ENCODE measurements at places on chromosomes 11 and 22.

GRCh38 chr11:62556875-62557631, 10.4 kb upstream of the AHNAK start:
- no peak for DNase-seq

DNA sequence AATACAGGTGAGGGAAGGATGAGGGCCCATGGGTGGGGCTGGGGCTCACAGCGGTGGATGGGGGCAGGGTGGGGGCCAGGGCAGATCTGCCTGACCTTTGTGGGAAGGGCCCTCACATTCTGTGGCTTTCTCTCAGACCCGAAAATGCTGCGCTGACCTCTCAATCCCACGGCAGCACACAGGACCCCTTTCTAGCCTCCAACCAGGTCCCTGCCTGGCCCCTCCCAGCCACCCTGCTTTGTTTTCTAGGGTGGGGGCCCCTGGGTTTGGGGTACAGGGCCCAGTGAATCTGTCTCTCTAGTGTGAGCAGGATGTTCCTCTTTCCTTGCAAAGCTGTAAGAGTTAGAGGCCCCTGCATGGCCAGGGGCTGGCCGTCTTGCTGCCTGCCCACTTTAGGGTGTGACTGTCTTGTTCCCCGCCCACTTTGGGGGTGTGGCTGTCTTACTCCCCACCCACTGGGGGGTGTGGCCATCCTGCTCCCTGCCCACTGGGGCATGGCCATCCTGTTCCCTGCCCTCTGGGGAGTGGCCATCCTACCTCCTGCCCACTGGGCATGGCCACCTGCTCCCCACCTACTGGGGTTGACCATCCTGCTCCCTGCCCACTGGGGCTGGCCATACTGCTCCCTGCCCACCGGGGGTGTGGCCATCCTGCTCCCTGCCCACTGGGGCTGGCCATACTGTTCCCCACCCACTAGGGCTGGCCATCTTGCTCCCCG, 11.5 kb downstream of the PARVG start:
- DNase-seq: no peak

DNA sequence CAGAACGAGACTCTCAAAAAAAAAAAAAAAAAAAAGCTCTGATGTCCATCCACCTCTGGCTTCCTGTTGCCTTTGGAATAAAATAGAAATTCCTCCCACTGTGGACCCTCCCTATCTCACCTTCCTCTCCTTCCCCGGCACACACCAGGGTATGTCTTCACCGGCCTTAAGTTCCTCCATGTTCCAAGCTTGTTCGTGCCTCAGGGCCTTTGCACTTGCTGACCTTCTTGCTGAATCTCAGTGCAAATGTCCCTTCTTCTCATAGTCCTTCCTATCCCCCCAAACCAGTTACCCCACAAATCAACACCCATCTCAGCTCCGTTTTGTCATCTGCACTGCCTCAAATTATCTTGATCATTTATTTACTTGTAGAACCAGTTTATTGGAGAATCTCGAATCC, 20.6 kb downstream of the IFT27 start:
- DNase-seq: no peak

GRCh38 chr11:89516496-89516895, 25.3 kb upstream of the NOX4 start:
- no peak for DNase-seq

GRCh38 chr11:8683115-8683807, 669 bp downstream of the RPL27A start:
- DNase-seq: no peak

DNA sequence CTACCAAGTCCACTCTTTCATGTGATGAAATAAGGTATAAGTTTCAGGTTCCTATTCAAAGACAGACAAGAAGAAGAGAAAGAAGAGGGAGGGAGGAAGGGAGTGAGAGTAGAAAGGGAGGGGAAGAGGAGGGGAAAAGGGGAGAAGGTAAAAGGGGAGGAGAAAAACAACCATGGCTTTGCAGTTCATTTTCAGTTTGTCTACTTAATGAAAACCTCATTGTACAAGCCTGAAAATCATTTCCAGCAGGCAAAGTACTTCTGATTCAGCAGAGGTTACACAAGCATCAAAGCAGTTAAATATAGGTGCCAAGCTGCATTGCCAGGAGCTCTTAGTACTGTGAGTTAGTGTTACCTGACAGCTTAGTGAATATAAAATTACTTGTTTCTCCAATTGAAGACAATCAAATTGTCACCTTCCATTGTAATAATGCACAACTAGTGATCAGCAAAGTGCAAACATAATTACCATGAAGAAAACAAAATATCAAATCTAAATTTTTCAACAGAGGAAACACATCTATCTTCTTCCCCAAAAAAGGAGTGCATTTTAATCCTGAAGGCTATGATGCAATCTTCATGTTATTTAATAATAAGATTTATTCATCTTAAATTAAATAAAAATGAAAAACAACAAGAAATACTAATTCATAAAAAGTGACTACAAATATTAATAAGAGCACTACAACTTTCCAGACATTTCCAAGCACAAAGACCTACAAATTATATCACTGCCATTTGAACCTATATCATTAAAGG, 8.2 kb downstream of the SOX6 start:
- no peak for DNase-seq

DNA sequence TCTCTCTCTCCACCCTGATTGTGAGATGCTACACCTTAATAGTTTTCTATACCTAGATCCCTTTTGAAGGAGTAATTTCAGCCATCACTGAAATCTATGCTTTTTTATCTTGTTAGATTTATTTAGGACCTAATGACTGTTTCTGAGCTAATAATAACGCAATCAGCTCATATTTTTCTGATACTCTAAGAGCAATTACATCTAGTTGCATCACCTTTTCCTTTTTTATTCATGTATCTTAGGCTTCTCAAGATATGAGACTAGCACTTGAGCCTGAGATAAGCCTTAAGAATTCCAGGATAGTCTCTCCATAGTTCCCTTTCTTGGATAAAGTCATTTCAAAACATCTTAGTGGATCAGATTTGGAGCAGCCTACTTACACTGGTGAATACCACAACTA, 25.1 kb upstream of the CAVIN3 start:
- no peak for DNase-seq

DNA sequence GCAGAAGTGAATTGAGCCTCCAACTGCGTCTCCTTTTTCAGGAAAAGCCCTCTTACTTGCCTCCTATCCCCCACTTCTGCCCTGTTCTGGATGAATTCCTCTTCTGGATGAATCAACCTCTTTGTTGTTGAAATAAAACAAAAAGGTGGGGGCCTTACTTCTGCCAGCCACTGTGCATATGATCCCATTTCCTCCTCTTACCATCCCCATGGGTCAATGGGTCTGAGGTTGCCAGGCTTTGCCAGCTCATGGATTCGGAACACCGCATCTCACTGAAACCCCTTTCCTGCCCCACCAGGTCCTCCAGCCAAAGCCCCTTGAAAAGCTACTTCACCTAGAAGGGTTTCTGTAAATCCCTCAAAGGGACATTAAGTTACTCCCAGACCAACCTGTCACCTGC, 3.7 kb upstream of the CHST1 start:
- DNase-seq: no peak

DNA sequence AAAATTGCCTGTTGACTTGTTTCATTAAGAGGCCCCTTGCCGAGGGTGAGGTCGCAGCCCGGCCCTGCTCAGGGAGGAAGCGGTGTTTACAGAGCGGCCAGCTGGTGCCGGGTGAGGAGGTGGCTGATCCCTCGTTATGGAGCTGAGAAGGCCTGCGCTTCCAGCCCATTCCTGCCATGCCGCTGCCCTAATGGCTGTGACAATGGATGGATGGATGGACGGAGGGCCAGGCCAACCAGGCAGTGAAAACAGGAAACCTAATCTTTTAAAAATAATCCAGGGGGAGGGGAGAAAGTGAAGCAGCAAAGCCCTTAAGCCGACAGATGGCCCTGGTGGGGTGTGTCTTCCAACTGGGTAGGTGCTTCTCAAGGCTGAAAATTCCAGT, 38.5 kb downstream of the BCR start:
- no peak for DNase-seq

- no peak for DNase-seq
These were observed 162.1 kb downstream of the LDLRAD3 start for GRCh38 chr11:36105743-36106581.

- no peak for DNase-seq
These were observed 547 bp downstream of the TUBA8 start for GRCh38 chr22:18110954-18111758.

DNA sequence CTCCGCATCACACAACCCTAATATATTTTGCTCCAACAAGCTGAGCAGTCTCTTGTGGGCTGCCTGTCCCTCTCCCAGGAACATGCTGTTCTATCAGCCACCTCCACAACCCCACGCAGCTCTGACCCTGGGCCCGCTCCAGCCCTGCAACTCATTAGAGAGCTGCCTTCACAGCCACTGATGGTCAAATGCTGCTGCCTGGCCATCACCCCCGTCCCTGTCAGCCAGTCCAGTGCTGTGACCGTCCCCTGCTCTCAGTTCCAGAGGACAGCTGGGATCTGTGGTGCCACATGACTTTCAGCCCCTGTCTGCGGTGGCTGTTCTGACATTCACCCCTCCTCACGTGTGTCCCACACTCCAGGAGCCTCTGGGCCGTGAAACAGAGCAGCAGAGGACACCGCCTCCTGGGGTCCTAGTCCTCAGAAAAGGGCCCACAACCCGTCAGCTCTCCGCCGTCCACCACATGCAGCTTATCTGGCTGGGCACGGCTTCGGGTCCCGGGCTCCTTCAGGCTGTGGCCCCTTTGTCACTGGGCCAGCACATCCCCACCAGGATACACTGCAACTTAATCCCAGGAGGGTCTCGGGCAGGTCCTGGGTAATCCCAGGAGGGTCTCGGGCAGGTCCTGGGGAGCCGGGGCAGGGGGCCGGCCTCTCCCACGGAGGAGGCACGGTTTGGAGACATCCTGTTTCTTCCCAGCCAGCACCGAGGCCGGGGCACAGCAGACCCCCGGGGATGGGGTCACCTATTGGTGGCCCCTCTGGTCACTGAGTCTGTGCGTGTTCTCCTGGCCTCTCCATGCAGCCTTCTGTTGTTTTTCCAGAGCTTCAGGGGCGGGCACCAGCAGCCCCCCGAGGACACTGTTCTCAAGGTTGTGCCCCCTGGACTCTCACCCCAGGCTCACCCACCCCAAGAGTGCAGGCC, 15.1 kb downstream of the CRELD2 start:
- no peak for DNase-seq

Data from esophagus squamous epithelium (tissue), 5 donors.